ENCODE measurements at places on chromosomes 7 and 10.

- peak; percentile 17 for DNase-seq
Measured at GRCh38 chr7:73308074-73308664, 457 bp downstream of the NSUN5 start.

DNA sequence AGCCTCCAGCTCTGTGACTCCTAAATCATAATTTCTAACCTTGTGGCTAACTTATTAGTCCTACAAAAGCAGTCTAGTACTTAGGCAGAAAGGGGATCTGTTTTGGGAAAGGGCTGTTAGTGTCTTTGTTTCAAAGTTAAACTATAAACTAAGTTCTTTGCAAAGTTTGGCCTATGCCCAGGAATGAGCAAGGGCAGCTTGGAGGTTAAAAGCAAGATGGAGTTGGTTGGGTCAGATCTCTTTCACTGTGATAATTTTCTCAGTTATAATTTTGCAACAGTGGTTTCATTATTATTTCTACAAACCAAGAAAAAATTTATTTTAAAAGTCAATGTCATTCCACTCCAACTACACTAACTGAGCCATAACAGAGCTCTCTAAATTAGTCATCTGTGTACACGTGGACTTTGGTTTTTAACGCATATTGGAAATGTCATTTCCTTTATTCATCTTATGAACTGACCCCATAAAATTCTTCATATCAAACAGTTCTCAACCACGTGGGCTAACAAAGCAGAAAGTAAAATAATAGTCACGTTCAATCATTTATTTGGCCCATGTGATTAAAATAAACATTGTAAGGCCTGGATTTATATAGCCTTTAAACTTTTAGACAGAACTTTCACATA lies 143.2 kb upstream of the C7orf33 start:
- no peak for DNase-seq

DNA sequence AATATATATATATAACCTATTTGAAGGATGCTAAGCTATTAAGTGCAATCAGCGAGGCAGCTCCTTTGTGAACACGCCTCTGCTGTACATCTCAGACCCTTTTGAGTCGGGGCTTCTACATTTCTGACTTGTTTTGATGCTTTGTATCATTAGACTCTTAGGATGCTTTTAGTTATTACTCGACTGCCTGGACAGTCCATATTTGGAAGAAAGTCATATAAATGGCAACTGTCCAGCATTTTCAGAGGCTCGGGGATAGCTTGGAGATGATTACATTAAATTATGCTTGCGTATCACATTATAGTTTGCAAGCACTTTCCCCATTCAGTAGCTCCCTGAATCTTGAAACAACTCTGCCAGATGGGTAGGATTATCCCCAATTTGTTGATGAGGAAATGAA lies 257.9 kb downstream of the PTEN start:
- DNase-seq: no peak

- DNase-seq: no peak
Measured at GRCh38 chr10:17021656-17022465, 107.8 kb downstream of the CUBN start.

DNA sequence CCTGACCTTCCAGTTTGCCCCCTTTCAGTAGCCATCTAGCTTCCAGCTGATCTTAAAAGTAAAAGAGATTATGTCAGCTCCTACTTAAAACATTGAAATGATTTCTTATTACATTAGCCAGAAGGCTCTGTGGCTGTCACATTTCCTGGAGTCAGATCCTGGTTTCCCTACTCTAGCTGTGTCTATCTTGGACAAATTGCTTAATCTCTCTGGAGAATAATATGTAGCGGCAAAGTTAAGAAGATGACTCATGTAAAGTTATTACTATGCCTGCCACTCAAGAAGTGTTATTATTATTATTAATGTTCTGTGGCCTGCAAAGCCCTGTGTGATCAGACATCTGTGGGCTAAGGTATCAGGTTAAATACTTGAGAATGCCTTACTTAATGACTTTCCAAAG lies 107.2 kb downstream of the RUNDC3B start:
- no peak for DNase-seq

DNA sequence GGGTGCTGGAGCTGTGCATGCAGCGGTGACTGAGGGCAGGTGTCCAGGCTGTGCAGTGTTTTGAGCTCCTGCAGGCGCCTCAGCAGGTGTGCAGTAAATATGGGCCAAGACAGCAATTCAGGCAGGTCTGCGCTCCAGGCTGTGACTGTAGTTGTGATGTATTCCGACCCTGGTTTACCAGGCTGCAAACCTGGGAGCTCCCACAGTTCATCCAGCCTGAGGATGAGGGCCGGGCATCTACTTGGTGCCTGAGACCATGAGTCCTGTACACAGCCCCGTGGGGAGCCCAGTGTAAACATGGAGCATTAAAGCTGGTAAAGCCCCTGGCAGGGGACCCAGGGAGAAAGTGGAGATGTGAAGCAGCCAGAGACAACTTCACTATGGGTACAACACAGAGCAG lies 82.8 kb downstream of the VOPP1 start:
- DNase-seq: no peak

- peak; percentile 60 for DNase-seq
Measured at GRCh38 chr10:87734987-87735827, 75.5 kb downstream of the PAPSS2 start.

DNA sequence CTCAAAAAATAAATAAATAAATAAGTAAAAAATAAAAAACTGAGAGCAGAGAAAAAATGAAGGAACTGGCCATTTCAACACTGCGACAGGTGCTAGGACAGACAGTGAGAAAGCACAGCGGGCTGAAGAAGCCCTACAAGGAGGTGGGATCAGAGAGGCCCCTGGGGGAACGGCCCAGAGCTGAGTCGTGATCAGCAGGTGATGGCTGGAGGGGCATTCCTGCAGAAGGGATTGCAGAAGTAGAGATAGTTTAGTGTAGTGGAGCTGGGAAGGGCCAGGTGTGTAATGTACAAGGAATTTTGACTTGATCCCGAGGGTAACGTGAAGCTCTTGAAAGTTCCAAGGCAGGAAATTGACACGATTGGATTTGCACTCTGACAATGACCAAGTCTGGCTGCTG lies 112.1 kb downstream of the CUL2 start:
- DNase-seq: no peak

DNA sequence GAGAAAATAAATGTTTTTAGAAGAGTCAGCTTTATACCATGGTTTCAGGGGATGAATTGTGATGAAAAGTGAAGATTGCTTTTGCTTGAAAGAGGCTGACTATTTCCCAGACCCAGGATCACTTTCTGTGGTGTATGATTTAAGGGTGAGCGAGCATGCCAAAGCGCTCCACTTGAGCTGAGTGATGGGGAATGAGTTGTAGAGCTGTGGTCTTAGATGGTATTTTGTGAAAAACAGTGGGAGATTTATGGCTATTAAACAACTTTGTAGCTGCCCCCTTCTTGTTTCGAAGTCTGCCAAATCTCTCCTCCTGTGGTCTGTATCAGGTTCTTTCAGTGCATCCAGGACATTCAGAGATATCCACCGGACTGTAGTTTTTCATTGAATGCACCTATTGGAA lies 888.2 kb downstream of the LRMDA start:
- DNase-seq: no peak

DNA sequence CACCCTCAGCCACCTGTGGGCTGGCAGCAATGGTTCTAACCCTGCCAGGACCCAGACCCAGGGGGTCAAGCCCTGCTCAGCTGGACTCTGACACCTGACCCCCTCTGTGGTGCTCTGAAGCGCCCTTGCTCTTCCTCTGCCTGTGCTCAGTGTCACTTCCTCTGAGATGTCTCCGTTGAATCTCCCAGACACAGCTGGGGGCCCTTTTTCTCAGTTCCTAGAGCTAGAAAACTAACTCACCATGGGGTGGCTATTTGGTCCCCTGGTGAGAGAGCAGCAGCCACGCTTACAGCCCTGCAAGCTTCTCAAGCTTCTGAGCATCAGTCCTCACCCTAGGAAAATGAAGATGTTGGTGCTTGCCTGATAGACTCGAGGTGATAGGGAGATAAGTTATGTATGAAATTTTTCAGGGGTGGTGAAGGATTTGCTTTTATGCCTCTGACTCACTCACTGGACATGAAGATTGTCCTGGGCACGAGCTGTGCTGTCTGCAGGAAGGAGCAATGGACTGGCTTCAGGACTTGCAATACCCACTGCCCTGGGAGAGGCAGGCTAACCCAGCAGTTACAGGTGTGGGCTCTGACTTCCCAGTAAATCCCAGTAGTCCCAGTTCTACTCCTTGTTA lies 29.6 kb downstream of the COL13A1 start:
- peak; percentile 73 for DNase-seq

DNA sequence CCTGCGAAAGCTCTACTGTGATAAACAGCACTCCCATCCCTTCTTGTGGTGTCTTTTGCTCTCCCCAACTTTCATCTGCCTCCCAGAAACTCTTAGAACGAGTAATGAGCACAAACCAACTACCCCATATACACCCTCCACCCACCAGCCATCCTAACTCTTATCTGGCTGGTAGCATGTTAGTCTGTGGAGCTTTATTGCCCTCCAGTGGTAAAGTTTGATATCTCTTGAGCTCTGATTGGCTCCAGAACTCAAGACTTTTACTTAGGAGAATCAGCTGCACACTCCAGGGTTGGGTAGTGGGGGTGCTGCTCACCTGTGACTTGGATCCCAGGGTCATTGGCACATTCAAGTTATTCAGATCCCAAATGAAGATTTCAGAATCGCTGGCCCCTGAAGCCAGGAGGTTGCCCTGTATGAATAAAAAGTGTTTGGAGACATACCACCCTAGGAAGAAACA lies 10.9 kb downstream of the SEC31B start:
- DNase-seq: peak; percentile 75

DNA sequence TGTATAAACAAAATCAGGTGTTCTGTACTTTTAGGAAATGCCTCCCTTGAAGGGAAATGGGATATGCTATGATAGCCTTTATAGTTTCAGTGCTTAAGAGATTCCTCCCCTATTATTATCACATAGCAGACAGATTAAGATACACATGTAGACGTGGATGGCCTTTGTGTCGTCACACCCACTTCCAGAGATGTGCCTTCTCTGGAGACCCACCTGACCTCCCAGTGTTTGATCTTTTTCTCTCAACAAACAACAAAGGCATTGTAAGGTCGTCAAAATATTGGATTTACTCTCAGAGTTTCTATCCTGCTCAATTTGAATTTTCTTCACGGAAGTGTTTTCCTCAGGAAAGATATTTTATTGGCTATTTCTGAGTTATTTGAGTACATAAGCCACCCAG lies 25.7 kb upstream of the C1GALT1 start:
- DNase-seq: no peak

DNA sequence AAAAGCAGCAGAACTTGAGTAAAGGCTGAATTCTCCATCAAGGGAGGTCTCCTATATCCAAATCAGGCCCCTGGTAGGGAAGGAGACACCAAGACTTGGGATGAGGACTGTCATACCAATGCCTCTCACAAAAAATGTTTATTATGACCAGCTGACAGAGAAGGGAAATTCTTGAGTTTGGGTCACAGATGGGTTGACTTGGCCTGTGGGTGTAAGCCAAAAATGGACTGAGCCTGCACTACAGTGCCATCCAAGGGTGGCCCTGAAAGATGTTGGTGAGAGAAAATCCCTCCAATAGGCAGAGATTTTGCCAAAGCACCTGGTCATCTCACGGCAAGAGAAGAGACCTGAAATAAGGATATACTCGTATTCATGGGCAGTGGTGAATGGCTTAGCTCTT lies 27.0 kb upstream of the PPIF start:
- DNase-seq: no peak

DNA sequence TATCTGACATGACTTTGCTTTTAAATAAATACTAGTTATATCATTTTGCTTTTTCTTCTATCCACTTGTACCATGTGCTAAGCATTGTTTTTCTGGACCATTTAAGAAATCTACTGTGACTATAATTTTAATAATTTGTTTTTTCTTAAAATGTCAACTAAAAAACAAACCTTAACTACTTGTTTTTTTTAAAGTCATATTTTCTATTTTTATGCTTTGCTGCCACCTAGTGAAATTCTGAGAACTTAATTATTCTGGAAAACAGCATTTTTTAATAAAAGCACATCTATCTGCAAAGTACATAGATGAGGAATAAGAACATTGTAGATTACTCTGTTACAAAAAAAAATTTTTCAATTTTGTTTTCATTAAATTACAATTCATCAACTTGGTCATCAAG lies 47.4 kb downstream of the ORC5 start:
- DNase-seq: peak; percentile 63

DNA sequence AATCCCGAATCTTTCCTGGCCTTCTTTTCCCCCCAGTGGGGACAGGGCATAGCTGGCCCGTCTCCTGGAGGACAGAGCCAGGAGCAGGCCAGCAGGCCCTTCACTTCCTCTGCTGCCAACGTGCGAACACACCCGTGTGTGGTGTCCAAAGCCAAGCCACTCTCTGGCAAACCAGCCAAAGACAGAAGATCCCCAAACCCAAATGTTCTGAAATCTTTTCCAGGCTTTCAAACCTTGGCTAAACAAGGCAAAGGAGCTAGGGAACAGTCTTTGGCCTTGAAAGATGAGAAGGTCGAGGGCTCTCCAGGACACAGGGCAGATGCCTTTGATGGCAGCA lies 63.0 kb downstream of the PROSER2 start:
- DNase-seq: no peak

GRCh38 chr10:128221807-128222206 lies 95.6 kb upstream of the MKI67 start:
- no peak for DNase-seq

GRCh38 chr10:53894145-53894544 lies 906.9 kb downstream of the PCDH15 start:
- DNase-seq: no peak

- no peak for DNase-seq
Measured at GRCh38 chr7:102169651-102170392, 116.8 kb upstream of the SH2B2 start.

GRCh38 chr7:100483090-100483721 lies 521 bp upstream of the NYAP1 start:
- DNase-seq: peak; percentile 78

- DNase-seq: no peak
Measured at GRCh38 chr10:116029826-116030225, 243.2 kb downstream of the GFRA1 start.

DNA sequence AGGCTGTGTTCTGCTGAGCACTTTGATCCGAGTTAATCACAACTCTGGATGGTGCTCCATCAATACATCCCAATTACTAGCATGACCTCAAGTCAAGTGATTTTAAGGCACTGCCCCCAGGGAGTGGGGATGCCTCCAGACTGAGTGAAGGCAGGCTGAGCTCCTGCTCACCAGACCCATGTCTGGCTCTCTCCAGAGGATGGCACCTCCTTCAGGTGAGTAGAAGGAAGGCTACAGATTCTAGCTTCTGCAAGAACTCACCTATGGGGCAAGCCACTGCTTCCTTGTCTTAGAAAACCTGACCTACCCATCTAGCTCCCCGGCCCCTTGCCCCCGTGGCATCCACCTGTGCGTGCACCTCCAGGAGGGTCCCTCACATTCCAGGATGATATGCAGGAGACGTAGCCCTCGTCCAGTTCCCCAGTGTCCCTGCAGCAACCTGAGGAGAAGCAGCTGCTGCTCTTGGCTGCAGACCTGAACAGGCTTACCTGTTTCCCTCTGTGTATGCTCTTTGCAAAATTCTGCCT lies 390.3 kb downstream of the GRID1 start:
- DNase-seq: no peak

DNA sequence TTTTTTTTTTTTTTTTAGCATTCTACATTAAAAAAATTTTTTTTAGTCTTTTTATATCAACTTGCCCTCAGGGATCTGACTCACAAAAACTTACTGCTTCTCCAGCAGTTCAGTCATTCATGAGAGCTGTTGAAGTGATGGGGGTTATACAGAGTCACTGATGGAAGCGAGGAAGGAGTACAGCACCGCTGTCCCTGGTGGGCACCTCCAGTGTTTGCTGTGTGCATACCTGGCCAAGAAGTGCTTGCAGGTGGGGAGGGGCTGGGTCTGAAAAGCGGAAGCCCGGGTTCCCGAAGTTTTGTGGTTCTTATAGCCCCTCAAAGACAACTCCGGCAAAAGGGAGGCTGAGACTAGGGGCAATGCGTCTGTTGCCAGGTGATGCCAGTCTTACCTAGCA lies 46.2 kb downstream of the MINDY4 start:
- DNase-seq: no peak
